SK-N-SH (cell line): ENCODE measurements at places on chromosomes 16 and 17. TPM values are rescaled to one million over a fixed set of nuclear protein-coding genes. Genes with fewer than 3 reads are reported as not detected.

GRCh38 chr17:44965481-44966234 lies 2.4 kb downstream of the C1QL1 start:
- no peak for DNase-seq

- no peak for DNase-seq
These were observed 163.5 kb downstream of the SDK2 start for GRCh38 chr17:73480740-73481139.

DNA sequence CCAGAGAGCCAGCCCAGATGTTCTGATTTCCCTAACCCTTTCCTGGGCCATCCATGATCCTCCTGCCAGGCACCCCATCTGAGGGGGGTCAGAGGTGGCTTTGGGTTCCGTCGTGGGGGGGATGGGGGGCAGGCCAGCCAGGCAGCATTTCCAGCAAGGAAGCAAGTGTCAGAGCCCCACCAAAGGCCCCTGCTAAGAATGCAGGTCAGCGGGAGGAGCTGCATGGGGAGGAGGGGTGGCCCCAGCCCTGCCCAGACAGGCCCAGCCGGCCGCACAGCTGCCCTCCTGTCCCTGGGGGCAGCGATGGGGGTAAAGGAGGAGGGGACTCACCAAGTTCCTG lies 2.3 kb upstream of the SCRN2 start:
- no peak for DNase-seq

GRCh38 chr16:59295993-59296736 lies 562.0 kb upstream of the GOT2 start:
- DNase-seq, result no peak

RGS11 gene
- polyA plus RNA-seq, result 9.8 and 10.0 TPM in 2 replicates

DNA sequence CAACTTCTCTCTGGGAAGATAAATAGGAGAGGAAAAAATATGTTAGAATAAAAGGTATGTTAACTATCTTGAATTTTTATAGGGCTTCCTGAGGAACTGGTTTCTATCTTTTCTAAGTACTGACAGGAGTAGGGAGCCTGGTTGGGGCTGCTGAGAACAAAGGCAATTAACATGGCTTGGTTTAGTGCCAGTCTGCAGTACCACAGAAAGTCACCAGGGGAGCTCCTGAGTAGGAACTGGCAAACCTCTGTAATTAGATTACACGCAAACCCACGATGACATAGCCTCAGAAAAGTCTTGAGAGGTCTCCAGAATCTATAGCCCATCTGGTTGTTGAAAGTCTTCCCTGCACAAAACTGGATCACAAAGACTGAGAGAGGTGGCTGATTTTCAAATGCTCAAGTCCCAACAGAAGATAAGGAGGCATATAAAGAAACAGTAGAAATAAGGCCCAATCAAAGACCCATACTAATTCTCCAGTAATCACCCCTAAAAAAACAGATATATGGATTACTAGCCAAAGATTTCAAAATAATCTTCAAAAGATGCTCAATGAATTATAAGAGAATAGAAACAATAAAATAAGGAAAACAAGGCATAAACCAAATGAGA lies 11.7 kb upstream of the CNTNAP4 start:
- DNase-seq, result peak; percentile 10

EVPL gene
- polyA plus RNA-seq, result 0.15 and 0.23 TPM in 2 replicates
